Fibroblast of skin of left biceps (primary cell): ENCODE measurements at places on chromosomes 7 and 10.

GRCh38 chr7:66720561-66720960 lies 20.0 kb upstream of the RABGEF1 start:
- no peak for DNase-seq

- DNase-seq: no peak
These were observed 13.9 kb downstream of the DNAJC1 start for GRCh38 chr10:21989453-21990154.

- peak; percentile 34 for DNase-seq
These were observed 107.7 kb upstream of the FZD1 start for GRCh38 chr7:91156316-91157185.

- DNase-seq: no peak
These were observed 331.2 kb downstream of the ACTR3B start for GRCh38 chr7:153090764-153091163.

DNA sequence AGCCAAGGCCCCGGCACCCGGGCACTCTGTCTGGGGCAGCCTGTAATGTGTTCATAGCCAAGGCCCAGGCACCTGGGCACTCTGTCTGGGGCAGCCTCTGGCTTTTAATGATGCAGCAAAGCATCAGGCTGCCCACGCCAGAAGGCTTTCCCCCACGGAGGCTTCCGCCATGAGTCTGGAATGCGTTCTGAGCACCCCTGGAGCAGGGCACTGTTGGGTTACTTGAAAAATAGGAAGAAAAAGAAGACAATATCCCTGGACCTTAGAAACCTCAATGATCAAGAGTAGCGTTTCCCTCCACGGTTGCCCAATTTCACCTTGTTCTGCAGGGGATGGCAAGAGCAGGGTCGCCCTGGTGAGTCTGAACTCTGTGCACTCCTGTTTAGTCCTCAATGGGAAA lies 565.0 kb downstream of the PTPRN2 start:
- DNase-seq: no peak

- no peak for DNase-seq
These were observed 2.3 kb upstream of the NOS3 start for GRCh38 chr7:150988230-150989226.

DNA sequence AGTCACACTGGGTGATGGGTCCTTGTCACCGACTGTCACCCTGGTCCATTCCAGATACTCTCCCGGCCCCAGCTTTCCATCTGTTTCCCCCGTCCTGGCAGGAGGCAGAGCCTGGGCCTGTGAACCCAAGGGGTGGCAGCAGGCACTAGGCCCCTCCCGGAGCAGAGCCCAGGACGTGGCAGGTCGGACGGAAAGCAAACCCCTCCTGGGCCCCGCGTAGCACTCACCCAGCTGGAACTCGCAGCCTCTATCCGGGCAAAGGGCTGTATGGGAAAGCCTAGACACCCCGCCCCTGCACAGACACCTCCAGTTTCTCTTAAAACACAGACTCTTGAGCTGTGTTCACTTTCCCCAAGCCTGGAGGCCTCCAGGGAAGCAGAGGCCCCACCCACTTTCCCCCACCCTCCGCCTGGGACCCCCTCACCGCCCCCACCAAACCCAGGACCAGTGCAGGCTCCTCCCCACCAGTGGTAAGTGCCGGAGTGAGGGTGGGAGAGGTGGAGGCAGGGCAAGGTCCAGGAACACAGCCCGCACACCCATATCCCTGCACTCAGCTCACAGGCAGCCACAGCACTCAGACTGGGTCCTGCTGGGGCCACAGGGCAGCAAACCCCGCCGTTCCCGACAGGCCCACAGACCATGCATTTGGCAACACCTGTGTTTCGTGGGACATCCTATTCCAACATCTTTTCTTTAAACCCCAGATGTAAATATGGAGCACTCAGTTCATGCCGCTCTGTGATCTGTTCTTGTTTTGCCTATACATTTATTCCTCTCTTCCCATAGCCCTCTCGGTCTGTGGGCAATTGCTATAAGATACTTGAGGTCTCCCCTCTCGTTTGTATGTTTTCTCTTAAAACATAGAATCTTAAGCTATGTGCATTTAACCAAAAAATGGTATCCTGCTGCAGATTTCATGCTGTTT lies 98.2 kb upstream of the PDGFA start:
- no peak for DNase-seq

GRCh38 chr7:127718340-127718679 lies 66.3 kb downstream of the SND1 start:
- no peak for DNase-seq

DNA sequence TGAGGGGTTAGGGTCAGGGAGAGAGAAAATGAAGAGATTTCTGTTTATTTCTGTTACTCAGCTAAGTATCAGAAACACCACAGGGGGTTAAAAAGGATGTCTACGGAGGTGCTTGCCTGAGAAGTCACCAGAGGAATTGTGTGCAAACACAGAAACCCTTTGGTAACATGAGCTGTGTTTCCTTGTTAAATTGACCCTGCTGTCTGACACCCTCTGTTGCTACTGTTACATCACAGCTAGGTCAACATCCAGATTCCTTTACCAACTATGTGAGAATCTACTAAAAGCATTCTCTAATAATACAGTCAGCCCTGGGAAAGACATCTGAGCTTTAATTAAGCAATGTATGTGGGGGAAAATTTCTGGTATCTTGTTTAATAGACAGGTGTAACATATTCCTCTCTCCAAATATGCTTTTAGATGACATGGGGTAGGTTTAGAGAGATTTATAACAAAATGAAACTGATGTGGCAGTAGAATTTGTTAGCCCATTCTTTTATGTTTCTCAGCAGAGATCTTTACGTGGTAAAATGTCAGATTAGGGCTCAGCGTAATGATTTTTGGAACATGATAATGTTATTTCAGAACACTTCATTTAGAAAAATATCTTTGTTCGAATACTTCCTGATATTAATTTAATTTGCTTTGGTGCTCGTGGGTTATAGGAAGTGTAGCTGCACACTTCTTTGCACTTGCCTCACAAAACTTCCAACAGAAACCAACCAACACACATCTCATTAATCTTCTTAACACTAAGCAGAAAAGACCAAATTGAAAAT lies 168.0 kb upstream of the AHR start:
- no peak for DNase-seq

- no peak for DNase-seq
These were observed 20.9 kb upstream of the KLF6 start for GRCh38 chr10:3805791-3806461.

DNA sequence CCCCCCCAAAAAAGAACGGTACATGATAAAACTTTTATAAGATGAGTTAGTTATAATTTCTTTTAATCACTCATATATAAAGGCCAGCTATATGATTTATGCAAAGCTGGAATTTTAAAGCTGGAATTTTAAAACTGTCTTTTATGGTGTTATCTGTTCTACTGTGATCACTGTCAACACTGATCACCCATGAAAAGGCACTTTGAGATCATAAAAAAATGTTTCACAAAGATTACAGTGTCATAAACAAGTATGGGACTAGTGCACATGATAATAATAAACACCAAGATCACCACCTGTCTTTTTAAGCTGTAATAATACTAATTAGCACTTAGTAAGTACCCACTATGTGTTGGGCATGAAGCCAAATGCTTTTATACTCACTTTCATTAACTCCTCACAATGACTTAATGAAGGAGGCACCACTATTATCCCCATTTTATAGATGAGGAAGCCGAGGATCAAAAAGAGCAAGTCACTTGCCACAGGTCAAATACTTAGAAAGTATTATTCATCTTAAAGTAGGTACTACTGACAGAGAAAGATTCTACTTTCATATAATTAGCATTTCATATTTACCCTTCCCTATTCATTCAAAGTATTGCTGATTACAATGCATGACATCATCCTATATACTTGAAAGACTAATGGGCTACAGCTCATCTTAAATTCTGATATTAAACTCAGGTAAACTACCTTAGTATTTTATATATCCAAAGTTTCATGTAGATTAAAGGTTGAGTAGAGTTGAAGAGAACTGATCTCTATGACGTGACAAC lies 8.3 kb upstream of the RHOBTB1 start:
- no peak for DNase-seq

- DNase-seq: no peak
These were observed 2.5 kb upstream of the ETV1 start for GRCh38 chr7:13991791-13992595.

- DNase-seq: no peak
These were observed 55.1 kb downstream of the PDZD8 start for GRCh38 chr10:117320050-117320665.

- no peak for DNase-seq
These were observed 35.0 kb upstream of the USP6NL start for GRCh38 chr10:11646450-11646849.

- no peak for DNase-seq
These were observed 245.1 kb downstream of the CAMK1D start for GRCh38 chr10:12594448-12594944.

- DNase-seq: no peak
These were observed 9.6 kb downstream of the CYP17A1 start for GRCh38 chr10:102827597-102827975.

DNA sequence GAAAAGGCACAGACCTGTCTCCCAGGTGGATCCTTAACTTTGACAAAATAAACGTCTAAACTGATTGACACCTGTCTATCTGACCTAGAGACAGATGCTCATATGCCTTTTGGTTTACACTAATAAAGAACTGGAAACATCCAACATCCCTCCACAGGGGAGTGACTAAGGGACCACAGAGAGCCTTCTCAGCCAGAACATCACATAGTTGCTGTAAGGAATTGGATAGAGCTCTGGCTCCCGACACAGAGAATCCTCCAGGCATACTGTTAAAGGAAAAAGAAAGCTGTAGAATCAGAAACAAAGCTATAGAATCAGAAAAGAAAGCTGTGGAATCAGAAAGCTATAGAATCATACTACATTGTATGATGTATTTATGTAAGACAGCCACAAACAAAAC lies 258.8 kb downstream of the STK31 start:
- DNase-seq: no peak

DNA sequence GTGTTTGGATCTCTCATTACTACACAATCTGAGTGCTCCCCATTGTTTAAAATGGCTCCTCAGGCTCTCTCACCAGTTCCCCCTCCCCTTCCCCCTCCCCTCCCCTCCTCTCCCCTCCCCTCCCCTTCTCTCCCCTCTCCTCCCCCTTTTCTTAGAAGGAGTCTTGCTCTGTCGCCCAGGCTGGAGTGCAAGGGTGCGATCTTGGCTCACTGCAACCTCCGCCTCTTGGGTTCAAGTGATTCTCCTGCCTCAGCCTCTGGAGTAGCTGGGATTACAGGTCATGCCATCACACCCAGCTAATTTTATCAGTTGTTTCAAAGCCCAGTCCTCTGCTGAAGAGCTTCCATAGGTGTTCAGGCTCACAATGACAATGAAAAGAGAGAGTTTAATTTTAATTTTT lies 3.6 kb upstream of the CCAR1 start:
- DNase-seq: no peak

- DNase-seq: no peak
These were observed 519.2 kb downstream of the TFEC start for GRCh38 chr7:115511330-115511729.

DNA sequence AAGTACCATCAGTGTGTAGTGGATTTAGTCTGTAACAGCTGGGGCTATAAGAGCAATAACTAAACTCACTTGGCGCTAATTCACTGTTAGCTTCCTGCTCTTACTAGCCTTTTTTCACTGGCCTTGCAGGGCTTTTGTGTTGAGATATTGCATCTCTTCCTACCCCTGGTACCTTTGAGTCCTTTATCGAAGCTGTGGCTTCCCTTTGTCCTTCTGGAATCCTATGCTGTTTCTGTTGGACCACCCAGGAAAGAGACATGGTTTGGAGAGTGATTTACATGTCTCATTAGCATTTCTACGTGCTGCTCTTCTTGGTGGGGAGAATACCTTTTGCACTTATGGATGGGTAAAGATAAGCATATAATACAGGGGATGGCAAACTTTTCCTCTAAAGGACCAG lies 103.8 kb downstream of the MLLT10 start:
- DNase-seq: no peak

- no peak for DNase-seq
These were observed 2.1 kb downstream of the SNX10 start for GRCh38 chr7:26293569-26294308.
